ENCODE measurements at places on chromosomes 4 and X.
A peak's percentile ranks its signal among the peaks of the same experiment; 100 is the strongest.

GRCh38 chr4:41644288-41644914 is 104.1 kb downstream of the PHOX2B start:
- peak; percentile 27 for DNase-seq

- DNase-seq = peak; percentile 88
Observed at GRCh38 chr4:7649741-7650531, 215.2 kb upstream of the PSAPL1 start.

DNA sequence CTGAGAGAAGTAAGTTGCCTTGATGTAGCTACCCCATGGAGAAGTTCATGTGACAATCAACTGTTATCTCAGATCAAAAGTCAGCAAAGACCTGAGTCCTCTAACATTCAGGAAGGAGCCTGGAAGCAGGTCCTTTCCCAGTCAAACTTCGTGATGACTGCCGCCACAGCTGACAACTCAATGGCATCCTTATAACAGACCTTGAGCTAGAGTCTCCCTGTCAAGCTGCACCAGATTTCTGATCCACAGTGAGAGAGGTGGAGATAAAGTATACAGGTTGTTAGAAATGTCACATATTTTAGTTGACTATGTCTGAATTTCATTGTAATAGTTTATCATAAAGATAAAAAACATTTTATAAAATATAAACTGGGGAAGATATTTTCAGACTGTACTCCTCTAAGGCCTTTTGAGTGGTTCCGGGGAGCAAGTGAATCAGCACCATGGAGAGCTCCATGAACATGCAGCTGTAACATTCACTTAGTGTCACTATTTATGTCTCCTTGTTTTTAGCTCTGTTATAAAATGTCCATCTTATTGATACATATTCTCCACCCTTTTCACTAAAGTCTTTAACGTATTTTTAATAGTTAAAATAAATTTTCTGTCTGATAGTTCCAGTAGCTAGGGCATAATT is 1653.5 kb upstream of the AGA start:
- DNase-seq = no peak

- DNase-seq = peak; percentile 6
Observed at GRCh38 chr4:112704991-112705845, 68.3 kb downstream of the LARP7 start.

DNA sequence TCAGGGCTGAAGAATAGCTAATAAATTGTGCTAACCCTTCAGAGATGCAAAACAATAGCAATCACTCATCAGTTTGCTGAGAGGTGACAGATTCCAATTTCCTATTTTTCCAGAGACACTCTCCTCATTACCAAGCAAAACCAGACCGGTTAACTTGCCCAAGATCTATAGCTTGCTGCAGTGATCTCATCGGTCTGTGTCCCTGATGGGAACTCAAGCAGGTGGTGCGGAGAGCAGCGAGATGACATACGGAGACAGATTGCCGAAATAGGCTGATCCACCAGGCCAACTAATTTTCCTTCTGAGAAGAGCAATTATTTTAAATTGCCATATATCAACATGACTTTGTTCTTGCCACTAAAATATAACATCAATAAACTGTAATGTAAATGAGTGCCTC is 10.5 kb upstream of the DCHS2 start:
- no peak for DNase-seq
